ENCODE measurements at places on chromosomes 5 and 9. TPM values are rescaled to one million over a fixed set of nuclear protein-coding genes. Genes with fewer than 3 reads are reported as not detected.

DNA sequence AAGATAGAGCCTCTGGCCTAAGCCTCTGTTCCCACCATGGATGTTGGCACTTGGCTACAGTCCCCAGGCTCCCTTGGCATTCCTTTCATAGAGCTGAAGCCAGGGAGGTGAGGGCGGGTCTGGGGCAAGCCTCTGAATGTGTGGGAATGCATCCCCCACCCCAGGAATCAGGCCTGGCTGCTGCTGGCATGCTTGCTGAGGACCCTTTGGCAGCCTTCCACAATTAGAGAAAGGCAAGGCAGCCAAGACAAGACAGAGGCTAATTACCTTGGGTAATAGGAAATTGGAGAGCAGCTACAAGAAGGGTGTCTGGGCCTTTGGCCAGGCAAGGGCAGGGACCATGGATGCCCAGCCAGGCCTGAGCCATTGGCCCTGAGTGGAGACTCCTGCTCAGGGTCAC, 204.4 kb upstream of the TRIM32 start:
- peak; percentile 56 for DNase-seq
- H3K36me3 ChIP-seq: no peaks in the 10 kb centered on the region
- peaks cover 9% of the 10 kb centered on the region for H3K4me1 ChIP-seq
- no peaks in the 10 kb centered on the region for H3K27me3 ChIP-seq
- no peak overlapping the region for H3K27ac ChIP-seq

DNA sequence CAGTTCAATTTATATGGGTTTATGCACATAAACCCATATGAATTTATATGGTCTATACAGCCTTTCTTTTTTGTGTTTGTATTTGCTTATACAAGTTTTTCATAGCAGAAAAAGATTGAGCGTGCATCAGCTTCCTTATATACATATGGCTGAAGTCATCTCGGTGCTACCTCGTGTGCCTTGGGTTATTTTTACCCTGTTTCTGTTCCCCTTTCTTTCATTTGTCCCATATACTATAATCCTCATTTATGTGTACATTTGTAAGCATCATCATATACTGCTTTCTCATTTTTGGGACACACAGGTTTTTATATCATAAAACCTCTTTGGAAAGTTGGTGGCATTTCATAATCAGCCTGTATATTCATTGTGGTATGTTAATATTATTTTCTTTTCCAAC, 107.8 kb upstream of the ADAMTSL1 start:
- peak; percentile 14 for DNase-seq
- no peak overlapping the region for H3K27ac ChIP-seq
- H3K4me3 ChIP-seq: no peak overlapping the region
- no peaks in the 10 kb centered on the region for H3K36me3 ChIP-seq
- no peaks in the 10 kb centered on the region for H3K27me3 ChIP-seq

- no peak overlapping the region for H3K27ac ChIP-seq
- H3K4me3 ChIP-seq: no peak overlapping the region
- no peaks in the 10 kb centered on the region for H3K36me3 ChIP-seq
- DNase-seq: no peak
- no peaks in the 10 kb centered on the region for H3K4me1 ChIP-seq
- H3K27me3 ChIP-seq: peaks cover 21% of the 10 kb centered on the region
Measured at GRCh38 chr9:123947326-123947725, 17.4 kb upstream of the DENND1A start.

- H3K4me3 ChIP-seq: no peak overlapping the region
- H3K27me3 ChIP-seq: no peaks in the 10 kb centered on the region
- peaks cover 22% of the 10 kb centered on the region for H3K36me3 ChIP-seq
- DNase-seq: peak; percentile 67
- H3K4me1 ChIP-seq: no peaks in the 10 kb centered on the region
Measured at GRCh38 chr9:120985819-120986222, 59.2 kb upstream of the TRAF1 start.

DNA sequence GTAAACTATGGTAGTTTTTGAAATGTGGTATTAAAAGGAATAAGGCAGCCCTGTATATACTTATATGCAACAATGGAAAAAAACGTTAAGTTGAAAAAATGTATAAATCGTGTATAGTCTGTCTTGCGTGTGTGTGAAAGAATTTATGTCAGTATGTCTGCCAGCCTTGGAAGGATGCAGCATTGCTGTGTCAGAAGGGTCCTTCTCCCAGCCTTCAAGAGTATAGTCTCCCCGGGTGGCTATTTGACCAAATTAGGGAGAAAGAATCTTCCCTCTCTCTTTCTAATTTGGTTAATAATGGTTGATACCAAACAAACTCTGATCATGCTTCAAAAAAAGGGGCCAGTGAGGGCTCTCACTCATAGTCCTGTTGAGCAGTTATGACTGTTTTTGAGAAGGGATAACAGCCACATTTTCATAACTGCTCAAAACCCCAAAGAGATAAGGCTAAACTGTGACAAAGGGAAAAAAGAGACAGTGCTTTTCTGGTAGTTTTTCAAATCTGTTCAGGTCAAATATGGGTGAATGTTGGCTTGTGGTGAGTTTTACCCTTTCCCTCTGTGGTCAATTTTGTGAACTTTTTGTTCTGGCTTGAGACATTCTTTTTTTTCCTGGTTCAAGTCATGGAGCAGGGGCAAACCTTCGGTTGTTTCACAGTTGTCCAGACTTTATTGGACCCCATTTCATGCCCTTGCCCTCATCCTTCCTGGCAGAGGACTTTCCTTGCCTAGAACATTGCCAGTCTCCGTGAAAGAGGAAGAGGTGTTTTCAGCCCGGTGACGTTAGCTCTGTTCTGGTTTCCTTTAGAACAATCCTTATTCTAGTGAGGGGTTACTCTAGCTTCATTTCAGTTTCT, 21.0 kb downstream of the SNX30 start:
- H3K27ac ChIP-seq: no peak overlapping the region
- H3K36me3 ChIP-seq: no peaks in the 10 kb centered on the region
- DNase-seq: peak; percentile 45
- H3K4me3 ChIP-seq: no peak overlapping the region

- H3K4me3 ChIP-seq: no peak overlapping the region
- H3K36me3 ChIP-seq: no peaks in the 10 kb centered on the region
- DNase-seq: no peak
Measured at GRCh38 chr5:13749766-13750165, 194.7 kb downstream of the DNAH5 start.

- DNase-seq: no peak
- H3K4me3 ChIP-seq: no peak overlapping the region
- no peaks in the 10 kb centered on the region for H3K27me3 ChIP-seq
Measured at GRCh38 chr5:109922381-109922995, 232.8 kb downstream of the MAN2A1 start.

- no peak for DNase-seq
- no peak overlapping the region for H3K27ac ChIP-seq
- H3K27me3 ChIP-seq: no peaks in the 10 kb centered on the region
Measured at GRCh38 chr9:100739666-100740065, 161.8 kb downstream of the CAVIN4 start.

DNA sequence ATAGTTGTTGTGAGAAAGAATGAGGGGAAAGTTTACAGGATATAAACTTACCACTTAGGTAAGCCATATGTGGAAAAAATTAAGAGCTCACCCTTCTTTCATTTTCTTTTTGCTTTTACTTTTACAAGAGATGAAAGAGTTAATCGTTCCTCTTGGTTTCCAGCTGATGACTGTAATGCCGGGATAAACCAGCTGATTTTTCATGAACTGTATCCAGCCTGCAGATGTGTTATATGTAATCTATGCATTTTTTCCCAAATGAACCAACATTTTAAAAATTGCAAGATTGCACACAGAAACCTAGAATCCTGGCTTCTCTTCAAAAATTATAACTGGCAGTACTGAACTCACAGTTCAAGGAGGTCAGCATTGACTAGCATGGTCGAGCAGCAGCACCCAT, 185.9 kb downstream of the GRIA1 start:
- no peak for DNase-seq
- H3K4me3 ChIP-seq: no peak overlapping the region
- H3K36me3 ChIP-seq: no peaks in the 10 kb centered on the region
- H3K27me3 ChIP-seq: no peaks in the 10 kb centered on the region
- H3K27ac ChIP-seq: no peak overlapping the region
- H3K4me1 ChIP-seq: no peaks in the 10 kb centered on the region

- no peaks in the 10 kb centered on the region for H3K27me3 ChIP-seq
- DNase-seq: no peak
- H3K27ac ChIP-seq: no peak overlapping the region
Measured at GRCh38 chr5:109868737-109869136, 179.0 kb downstream of the MAN2A1 start.

- H3K4me1 ChIP-seq: no peaks in the 10 kb centered on the region
- no peak for DNase-seq
- H3K36me3 ChIP-seq: no peaks in the 10 kb centered on the region
- H3K4me3 ChIP-seq: no peak overlapping the region
- H3K27me3 ChIP-seq: no peaks in the 10 kb centered on the region
Measured at GRCh38 chr9:16671591-16672137, 198.8 kb downstream of the BNC2 start.

GRCh38 chr5:140051950-140052349, 8.9 kb upstream of the NRG2 start:
- no peaks in the 10 kb centered on the region for H3K36me3 ChIP-seq
- no peak for DNase-seq
- peaks cover 2% of the 10 kb centered on the region for H3K27me3 ChIP-seq
- no peak overlapping the region for H3K4me3 ChIP-seq
- no peaks in the 10 kb centered on the region for H3K4me1 ChIP-seq

DNA sequence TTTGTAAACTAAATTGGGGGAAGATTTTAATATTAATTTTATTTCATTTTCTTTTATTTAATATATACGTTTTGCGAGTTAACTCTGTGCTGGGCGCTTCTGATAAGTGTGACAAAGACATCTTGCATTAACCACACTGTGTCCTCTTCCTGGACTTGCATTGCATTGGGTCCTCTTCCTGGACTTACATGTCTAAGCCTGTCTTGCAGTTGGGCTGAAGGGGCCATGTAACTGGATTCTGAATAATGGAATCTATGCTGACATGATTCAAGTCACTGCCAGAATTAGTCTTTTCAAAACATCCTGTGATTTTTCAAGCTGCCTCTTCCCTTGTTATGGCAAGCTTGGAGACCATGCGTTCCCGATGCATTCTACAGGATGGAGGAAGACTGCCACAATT, 122.6 kb downstream of the TRIM32 start:
- no peaks in the 10 kb centered on the region for H3K36me3 ChIP-seq
- no peak overlapping the region for H3K27ac ChIP-seq
- no peak overlapping the region for H3K4me3 ChIP-seq

- no peak overlapping the region for H3K27ac ChIP-seq
- no peaks in the 10 kb centered on the region for H3K36me3 ChIP-seq
- no peaks in the 10 kb centered on the region for H3K4me1 ChIP-seq
- no peak for DNase-seq
- H3K4me3 ChIP-seq: no peak overlapping the region
Measured at GRCh38 chr5:141778206-141778605, 96.2 kb upstream of the ARAP3 start.

GRCh38 chr5:113382731-113383130, 52.1 kb downstream of the TSSK1B start:
- no peak overlapping the region for H3K27ac ChIP-seq
- no peaks in the 10 kb centered on the region for H3K36me3 ChIP-seq
- H3K27me3 ChIP-seq: no peaks in the 10 kb centered on the region
- H3K4me1 ChIP-seq: peaks cover 11% of the 10 kb centered on the region

DNA sequence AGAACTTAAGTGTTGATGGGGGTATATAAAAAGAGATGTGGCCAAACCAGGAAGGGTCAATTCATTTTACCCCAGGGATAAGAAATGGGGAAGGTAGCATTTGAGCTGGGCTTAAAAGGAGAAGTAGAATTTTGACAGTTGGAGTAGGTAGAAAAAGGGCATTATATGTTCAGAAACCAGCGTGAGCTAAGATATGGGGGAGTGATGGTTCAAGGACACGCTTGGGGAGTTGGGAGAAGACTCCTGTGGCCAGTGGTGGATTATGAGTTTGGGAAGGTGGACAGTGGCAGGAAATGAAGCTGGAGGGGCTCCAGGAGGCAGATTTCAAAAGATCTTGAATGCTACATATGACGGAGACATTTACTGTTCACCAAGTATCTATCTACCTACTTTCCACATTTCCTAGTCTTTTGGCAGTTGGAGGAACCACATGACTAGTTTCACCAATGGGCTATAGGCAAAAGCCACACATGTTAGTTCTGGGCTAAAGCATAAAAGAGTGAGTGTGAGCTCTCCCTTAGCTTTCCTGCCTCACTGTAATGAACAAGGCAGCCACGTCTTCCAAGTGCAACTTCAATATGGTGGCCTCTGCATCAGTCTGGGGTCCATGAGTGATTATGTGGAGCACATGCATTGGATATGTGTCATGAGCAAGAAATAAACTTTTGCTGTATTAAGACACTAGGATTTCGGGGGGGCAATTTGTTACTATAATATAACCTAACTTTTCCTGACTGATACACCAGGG, 15.7 kb upstream of the GSN start:
- no peak overlapping the region for H3K27ac ChIP-seq
- DNase-seq: no peak
- no peaks in the 10 kb centered on the region for H3K36me3 ChIP-seq

GRCh38 chr9:92696619-92697018, 26.7 kb upstream of the IPPK start:
- H3K27ac ChIP-seq: no peak overlapping the region
- no peaks in the 10 kb centered on the region for H3K36me3 ChIP-seq
- H3K4me1 ChIP-seq: no peaks in the 10 kb centered on the region
- H3K27me3 ChIP-seq: no peaks in the 10 kb centered on the region
- DNase-seq: no peak
- no peak overlapping the region for H3K4me3 ChIP-seq

GRCh38 chr9:127369428-127369827, 27.5 kb upstream of the SLC2A8 start:
- no peak overlapping the region for H3K4me3 ChIP-seq
- no peak overlapping the region for H3K27ac ChIP-seq
- DNase-seq: no peak
- H3K27me3 ChIP-seq: no peaks in the 10 kb centered on the region
- H3K4me1 ChIP-seq: no peaks in the 10 kb centered on the region

DNA sequence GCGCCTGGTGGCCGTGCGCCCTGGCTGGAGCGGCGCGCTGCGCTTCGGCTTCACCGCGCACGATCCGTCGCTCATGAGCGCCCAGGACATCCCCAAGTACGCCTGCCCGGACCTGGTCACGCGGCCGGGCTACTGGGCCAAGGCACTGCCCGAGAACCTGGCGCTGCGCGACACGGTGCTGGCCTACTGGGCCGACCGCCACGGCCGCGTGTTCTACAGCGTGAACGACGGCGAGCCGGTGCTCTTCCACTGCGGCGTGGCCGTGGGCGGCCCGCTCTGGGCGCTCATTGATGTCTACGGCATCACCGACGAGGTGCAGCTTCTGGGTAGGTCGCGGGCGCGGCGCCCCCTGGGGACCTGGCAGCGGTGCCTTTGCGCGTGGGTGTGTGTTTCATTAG, 28.9 kb downstream of the NEURL1B start:
- no peak overlapping the region for H3K4me3 ChIP-seq
- no peak for DNase-seq
- H3K4me1 ChIP-seq: peaks cover 10% of the 10 kb centered on the region
- no peak overlapping the region for H3K27ac ChIP-seq

- DNase-seq: no peak
- H3K4me3 ChIP-seq: no peak overlapping the region
- H3K27me3 ChIP-seq: no peaks in the 10 kb centered on the region
- H3K27ac ChIP-seq: no peak overlapping the region
Measured at GRCh38 chr9:79968533-79968932, 396.8 kb downstream of the TLE4 start.

GRCh38 chr9:133825555-133826218, 87.5 kb upstream of the SARDH start:
- no peaks in the 10 kb centered on the region for H3K27me3 ChIP-seq
- no peaks in the 10 kb centered on the region for H3K4me1 ChIP-seq
- no peaks in the 10 kb centered on the region for H3K36me3 ChIP-seq
- H3K27ac ChIP-seq: no peak overlapping the region
- H3K4me3 ChIP-seq: no peak overlapping the region
- no peak for DNase-seq

Gene SLC44A1
- total RNA-seq: 82.8 TPM

Gene GPX3
- total RNA-seq: 828 TPM

Gene HAVCR2
- total RNA-seq: 3.5 TPM

Data from stomach (tissue), 19 donors.